ENCODE measurements at places on chromosomes 5 and 9.
A peak's percentile ranks its signal among the peaks of the same experiment; 100 is the strongest.

- DNase-seq: no peak
Measured at GRCh38 chr5:104914536-104915070, 1352.0 kb upstream of the NUDT12 start.

DNA sequence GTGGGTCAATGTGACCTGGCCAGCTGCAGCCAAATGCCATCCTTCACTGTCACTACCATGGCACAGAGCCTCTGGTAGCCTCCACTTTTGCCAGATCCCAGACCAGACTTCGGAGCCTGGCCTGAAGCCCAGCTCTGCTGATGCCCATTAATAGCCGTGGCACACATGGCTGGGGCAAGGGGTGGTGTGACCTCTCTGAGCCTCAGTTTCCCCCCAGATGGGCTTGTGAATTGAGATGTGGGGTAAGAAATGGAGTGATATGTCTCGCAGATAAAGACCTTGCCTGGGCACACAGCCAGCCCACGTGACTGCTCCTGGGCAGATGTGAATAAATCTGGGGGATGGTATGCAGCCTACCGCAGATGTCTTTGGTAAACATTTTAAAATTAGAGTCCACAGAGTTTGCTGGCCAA, 13.9 kb downstream of the SUSD3 start:
- DNase-seq: no peak

GRCh38 chr9:131020388-131020787, 11.4 kb downstream of the LAMC3 start:
- DNase-seq: no peak

DNA sequence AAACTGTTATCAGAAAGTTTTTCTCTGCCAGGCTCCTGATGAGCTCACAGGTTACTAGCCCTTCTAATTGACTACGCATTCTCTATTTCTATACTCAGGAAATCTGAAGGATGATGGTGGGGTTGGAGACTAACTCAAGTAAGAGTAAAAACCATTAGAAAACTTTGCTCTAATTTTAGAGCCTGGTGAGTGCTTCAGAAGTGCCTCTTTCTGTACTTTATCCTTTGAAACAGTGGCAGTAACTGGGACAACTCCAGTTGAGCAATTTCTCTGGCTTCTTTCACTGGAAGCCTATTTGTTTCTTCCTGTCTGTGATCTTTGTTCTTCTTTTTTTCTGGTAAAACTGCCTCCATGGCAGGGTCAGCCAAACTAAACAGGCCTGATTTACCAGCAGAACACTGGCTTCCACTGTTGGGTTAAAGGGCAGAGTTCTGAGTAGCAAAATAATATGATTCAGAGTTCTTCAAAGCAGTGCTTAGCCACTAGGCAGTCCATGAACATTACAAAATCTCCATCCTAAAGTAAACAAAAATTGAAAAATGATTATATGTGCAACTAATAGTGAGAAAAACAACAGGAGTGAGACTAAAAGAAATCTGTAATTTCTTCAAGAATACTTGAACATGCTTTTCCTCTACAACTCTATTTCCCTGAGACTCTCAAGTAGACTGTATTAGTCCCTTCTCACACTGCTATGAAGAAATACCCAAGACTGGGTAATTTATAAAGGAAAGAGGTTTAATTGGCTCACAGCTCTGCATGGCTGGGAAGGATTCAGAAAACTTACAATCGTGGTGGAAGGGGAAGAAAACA, 79.8 kb downstream of the MROH2B start:
- no peak for DNase-seq

GRCh38 chr5:139164020-139164419, 34.1 kb downstream of the SIL1 start:
- peak; percentile 80 for DNase-seq

DNA sequence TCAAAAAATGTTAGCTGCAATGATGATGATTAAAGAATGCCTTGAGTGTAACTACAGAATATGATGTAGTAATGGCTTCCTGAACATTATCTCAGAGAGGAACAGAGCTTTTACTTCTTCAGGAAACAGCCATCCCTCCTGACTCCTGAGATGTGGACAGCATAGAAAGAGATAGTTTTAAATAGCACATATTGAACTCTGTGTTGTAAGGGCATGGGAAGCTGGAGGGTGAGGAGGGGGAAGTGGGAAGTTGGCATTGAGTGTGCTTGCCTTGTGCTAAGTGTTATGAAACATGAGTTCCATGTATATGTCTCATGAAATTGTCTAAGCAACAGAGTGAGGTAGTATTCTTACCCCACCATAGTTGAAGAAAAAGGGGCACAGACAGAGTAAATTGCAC, 161.5 kb upstream of the SLC28A3 start:
- peak; percentile 33 for DNase-seq

- no peak for DNase-seq
Measured at GRCh38 chr5:14025569-14026286, 81.2 kb upstream of the DNAH5 start.

DNA sequence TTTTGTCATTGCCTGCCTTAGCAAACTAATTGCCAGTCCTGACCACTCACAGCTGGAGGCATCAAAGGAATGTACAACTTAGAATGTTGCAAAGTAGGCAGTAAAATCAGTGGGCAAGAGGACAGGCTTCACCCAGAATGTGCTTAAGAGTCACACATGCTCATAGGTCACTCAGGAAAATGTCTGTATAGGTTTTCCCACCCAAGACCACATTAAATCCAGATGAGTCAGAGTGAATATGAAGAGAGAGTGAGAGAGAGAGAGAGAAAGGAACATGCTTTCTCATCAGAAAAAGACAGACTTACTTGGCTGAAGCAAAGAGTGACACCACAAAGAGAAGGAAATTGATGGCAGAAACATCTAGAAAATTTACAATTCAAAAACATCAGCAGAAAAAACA, 37.9 kb downstream of the PLEKHG4B start:
- DNase-seq: peak; percentile 10

GRCh38 chr9:72474676-72475075, 46.7 kb upstream of the TMC1 start:
- no peak for DNase-seq

DNA sequence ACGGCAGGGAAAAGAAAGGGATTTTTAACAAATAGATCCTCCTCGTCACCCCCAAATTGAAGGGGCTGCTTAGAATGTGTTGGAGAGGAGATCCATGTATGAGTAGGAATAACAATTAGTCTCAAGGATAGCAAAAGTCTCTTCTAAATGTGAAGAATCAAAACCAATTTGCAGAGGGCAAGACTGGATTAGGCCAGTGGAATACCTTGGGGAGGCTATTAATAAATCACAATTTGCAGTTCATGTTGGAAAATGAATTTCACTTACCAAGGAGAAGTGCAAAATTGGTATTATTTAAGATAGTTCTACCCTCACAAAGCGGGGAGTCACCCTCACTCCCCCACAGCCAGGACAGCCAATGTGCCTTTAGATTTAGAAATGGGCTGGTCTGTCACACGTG, 299.8 kb upstream of the SLC30A5 start:
- no peak for DNase-seq

DNA sequence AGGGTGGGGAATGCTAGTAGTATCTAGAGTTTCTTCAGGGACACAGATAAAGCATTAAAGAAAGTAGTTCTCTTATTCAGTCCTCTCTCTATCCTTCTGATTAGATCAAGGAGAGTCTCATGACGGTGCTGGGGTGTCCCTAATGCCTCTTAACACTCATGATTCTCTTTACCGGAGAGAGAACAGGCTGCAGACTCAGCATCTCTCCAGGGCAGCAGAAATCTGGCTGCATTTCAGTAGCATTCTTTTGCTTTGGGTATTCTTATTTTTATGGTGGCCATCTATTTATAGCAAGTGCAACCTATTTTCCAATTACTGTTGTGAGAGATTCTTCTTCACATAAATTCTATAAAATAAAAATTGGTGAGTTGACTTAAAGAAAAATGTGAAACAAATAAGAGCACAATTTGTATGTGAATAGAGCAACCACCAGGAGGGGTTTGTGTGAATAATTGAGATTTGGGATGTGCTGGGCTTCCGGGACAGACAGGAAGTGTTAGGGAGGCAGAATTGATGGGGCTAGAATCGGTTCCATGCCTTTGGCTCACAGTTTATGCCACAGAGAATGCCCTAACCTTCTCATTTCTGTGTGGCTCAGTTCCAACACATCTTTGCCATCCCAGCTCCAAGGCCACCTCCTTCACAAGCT, 23.8 kb upstream of the BOD1 start:
- DNase-seq: no peak

DNA sequence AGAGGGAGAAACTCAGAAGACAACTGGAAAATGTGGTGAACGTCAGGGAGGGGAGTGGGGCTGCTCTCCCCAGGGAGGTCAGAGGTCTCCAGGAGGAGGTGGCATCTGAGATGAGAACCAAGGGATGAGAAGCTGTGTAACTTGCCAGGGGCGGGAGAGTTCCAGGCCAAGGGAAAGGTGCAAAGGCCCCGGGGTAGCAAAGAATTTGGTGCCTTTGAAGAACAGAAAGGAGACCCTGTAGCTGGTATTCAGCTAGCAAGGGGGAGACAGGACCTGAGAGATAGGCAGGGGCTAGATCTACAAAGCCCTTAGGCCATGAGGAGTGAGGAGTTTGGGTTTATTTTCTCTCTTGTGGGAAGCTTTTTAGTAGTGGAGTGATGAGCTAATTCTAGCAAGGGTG, 3.3 kb downstream of the DNM1 start:
- DNase-seq: no peak

GRCh38 chr9:109186857-109187520, 19.9 kb upstream of the FRRS1L start:
- DNase-seq: no peak

DNA sequence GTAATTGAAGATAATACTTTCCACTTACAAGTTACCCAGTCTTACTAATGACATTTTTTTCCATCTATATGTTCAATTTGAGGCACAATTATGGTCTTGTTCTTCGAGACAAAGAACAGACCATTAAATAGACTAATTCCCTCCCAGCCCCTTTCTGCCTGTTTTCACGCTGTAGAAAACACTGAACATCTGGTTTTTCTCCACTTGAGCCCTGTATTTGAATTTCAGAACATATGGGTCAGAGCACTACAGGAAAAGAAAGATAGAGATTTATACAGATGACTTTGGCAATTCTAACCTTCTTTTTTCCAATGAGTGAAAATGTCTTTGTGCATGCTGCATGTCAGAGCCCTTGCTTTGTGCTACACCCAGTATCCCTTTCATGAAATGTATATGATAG, 506.9 kb downstream of the LRRC70 start:
- DNase-seq: no peak

DNA sequence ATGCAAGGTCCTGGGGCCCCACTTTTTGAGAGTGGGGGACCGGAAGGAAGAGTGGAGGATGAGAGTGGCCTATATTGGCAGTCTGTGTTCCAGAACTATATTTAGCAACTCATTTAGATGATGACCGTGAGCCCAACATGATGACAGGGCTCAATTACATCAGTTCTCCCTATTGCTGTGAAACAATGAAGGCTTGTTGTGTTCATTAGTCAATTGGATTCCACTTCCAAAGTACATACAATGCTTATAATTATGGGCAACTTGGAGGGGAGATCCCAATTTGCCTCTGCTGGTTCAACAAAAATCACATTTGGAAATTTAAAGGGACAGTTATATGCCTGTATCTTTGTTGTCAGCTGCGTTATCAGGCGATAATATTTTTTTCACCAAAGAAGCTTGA, 91.1 kb downstream of the TARS1 start:
- no peak for DNase-seq

- peak; percentile 74 for DNase-seq
Measured at GRCh38 chr5:80608731-80609130, 38.7 kb upstream of the ANKRD34B start.

GRCh38 chr5:181059297-181060230, 19.5 kb downstream of the BTNL9 start:
- DNase-seq: no peak

DNA sequence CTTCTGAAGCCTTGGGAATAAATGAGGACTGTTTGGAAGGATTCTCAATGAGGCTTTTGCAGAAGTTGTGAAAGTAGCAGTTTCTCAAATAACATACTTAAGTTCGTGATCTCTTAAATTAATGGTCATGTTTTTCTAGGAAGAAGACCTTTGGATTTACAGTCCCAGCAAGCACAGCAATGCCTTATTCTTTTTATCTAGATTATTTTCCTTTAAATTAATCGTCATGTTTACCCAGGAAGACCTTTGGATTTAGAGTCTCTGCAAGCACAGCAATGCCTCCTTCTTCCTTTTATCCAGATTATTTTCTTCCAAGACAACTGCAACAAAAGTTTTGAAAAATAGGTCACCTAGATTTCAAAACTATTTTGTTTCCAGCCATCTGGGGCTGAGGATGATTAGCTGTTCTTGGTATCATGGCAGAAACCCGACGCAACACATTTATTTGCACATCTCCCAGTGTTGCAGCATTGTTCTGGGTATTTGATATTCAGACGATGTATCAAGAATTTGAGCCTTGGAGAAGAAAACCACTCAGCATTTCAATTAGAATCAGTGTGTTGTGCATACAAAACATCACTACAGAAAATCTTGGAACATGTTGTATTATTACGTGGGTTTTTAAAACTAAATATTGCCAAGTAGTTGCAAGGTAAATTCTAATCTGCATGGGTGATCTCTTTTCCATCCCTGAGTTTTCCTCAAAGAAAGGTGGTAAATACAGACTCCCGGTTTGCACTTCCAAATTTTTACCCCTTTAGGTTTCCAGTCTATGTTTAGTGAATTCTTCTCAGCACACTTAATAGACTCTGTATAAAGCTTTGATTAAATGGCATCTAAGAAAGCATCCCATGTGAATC, 50.9 kb downstream of the JAKMIP2 start:
- DNase-seq: no peak

GRCh38 chr9:15277400-15278090, 29.5 kb downstream of the TTC39B start:
- DNase-seq: peak; percentile 39

GRCh38 chr5:63111891-63112290, 533.3 kb downstream of the LRRC70 start:
- no peak for DNase-seq

DNA sequence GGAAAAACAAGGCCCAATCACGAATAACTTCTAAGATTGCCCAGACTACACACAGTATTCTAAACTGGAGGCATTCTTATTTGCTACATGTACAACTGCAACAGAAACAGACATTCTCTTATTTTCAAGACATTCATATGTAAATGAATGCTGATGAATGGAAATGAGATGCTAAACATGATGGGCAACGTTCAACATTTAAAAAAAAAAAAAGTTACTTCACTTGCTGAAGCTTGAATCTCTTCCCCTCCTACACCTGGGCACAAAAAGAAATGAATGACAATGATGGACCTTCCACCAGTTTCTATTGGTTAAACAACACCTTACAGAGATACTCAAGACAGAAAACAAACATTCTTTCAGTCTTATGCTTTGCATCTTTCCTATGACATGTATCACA, 160.5 kb downstream of the BNC2 start:
- no peak for DNase-seq

DNA sequence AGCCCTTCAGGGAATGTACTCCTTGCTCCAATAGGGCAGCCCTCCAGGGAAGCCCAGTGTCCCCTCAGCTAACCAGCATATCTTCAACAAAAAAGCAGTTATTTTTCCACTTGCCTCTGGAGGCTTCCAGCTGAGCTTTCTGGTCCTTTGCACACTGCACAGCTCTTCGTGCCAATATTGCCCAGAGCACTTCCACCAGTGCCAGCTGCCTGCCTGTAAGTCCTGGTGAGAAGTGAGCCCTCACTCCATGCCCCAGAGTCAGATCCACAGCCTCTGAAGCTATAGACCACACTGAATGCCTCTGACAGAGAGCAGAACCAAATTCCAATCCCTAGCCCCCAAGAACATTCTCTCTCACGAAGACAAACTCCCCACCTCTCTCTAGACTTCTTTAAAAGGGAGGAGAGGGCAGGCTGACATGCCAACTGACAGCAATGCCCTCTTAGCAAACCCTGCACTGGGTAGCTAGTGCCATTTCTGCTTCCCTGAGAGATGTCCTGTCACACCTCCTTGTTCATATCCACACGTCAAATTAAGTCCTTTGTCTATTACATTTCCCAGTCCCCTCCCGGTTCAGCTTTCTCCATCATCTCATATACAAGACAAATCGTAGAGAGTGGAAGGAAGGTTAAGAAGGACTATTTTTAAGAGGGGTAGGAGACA, 12.7 kb upstream of the HEXB start:
- DNase-seq: no peak
